ENCODE measurements at places on chromosomes 1 and 21.

- no peak for DNase-seq
Observed at GRCh38 chr1:31412732-31413404, at the start of gene SERINC2. TSS of gene SERINC2 (plus strand) at chr1:31413213. CDS start at chr1:31413266, 53 bp downstream.

DNA sequence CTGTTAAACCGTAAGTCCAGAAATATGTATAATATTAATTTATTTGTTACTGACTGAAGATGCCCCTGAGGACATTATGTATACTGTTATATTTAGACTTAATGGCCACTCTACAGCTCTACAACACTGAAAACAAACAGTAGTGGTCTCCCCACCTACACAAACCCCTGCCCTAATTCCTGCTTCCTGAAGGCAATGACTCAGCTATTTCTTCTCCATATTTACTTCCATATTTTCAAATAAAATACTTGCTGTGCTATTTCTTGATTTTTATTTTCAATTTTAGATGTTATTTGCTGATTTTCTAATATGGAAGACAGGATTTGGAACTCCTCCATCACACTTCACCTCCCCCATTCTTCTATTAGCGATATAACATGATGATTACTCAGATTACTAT, 97.6 kb downstream of the PCNX2 start:
- DNase-seq, result no peak

DNA sequence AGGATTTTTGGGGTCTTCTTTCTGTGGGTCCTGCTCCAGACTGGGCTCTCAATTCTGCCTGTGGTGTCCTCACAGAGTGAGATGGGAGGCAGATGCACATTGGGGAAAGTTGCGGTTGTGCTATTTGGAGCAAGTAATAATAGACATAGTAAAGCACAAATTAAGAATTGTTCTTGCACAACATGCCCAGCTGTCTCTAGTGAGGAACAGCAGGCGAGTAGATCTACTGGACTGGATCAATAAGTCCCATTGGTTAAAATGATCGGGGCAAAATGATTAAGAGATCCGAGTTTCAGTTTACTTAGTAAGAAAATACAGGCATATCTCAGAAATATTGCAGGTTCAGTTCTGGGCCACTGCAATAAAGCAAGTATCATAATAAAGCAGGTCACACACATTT, 448.3 kb upstream of the PROX1 start:
- DNase-seq, result no peak

DNA sequence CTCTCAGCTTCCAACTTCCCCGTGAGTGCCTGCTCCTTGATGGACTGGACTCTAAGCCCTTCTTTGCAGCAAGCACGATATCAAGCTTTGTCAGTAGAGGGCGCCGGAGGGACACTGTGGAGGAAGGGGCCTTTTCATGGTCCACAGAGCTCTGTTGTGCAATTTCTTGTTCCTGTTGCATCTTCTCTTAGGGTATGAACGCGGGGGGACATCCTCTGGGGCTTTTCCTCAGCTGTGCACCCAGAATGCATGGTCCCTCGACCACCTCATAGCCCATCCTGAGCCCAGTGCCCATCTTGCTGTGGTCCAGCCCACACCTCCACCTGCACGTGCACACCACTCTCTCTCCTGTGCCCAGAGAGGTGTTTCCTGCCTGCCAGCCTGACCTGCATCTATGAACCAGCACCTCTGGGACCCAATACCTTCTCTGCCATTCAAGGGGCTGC, 556.8 kb downstream of the PTPRU start:
- DNase-seq, result peak; percentile 26

- DNase-seq, result no peak
Observed at GRCh38 chr1:191912517-191912916, 245.7 kb upstream of the RGS18 start.

- DNase-seq, result no peak
Observed at GRCh38 chr1:41776891-41777441, 141.8 kb downstream of the HIVEP3 start.

- no peak for DNase-seq
Observed at GRCh38 chr21:45888386-45889009, 93.1 kb upstream of the COL6A1 start.

- no peak for DNase-seq
Observed at GRCh38 chr1:159653201-159653600, 61.2 kb downstream of the CRP start.

DNA sequence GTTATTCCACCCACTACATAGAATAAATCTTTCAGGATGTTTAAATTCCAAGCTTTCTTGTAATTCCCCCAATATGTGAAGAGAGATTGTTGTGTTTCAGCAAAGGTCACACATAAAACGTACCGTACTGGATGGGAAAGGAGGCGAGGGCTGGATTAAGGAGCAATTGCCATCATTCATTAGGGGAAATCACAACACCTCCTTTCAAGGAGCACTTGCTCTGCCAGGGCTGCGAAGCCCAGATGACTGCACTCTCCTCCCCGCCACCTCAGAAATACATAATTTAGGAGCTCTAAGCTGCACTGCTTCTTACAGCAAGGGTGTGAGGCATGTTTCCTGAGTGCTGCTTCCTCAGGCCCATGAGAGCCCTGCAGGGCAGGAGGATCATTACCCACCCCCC, 29.6 kb downstream of the MATN1 start:
- no peak for DNase-seq

DNA sequence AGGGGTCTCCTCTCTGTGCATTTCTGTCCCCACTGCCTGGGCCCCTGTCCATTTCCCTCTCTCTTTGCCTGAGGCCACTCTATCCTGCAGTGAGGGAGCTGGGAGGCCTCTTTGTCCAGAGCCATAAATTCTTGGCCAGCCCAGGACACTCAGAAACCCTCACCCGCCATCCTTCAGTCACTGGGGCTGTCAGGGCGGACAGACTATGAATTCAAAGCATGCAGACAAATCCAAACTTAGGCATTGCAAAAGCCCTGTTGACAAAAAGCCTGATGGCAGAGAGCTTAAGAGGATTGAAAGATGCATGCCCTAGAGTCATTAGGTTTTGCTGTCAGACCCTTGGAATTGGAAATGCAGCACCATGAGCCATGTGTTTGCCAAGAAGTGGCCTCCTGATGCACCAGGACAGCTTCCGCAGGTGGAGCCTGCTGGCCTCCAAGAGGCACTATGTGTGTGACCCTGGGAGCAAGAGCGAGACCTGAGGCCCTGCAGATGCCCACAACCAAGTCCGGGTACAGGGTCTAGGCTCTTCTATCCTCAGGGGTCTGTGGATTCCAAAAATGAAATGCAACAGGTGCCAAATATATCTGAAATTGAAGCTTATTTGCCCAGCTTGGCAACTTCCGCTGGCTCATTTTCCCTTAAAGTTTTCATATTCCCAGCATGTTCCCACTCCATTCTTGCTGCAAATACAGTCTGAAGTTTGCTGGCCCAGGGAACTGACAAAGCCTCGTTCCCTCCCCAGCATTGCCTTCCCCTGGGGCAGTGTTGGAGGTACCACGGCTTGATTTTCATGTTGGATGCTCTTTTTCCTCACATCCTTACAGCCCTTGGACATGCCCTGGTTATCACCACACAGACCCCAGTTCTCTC, 177.9 kb downstream of the PGBD5 start:
- no peak for DNase-seq

DNA sequence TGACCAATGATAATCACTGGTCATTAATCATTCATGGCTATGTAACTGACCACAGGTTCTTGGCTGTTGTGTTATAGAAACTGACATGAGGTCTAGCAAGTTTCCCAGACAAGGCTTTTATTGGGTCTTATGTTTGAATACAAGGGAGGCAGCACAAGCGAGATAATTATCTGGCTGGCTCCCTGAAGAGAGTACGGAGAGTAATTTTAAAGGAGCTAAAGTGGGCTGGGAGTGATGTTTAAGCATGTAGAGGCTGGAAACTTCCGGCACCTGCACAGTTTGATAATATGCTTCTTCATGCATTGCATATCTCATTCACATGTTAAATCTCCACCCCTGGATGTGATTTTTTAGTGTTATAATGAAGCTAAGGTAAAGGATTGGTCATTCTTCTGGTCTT, 116.2 kb upstream of the KCNK1 start:
- DNase-seq, result no peak

- DNase-seq, result no peak
Observed at GRCh38 chr1:93576346-93576745, 105.3 kb downstream of the BCAR3 start.

GRCh38 chr1:54811066-54811465, 9.9 kb upstream of the TTC22 start:
- no peak for DNase-seq

GRCh38 chr1:199909137-199909536, 118.4 kb upstream of the NR5A2 start:
- no peak for DNase-seq

DNA sequence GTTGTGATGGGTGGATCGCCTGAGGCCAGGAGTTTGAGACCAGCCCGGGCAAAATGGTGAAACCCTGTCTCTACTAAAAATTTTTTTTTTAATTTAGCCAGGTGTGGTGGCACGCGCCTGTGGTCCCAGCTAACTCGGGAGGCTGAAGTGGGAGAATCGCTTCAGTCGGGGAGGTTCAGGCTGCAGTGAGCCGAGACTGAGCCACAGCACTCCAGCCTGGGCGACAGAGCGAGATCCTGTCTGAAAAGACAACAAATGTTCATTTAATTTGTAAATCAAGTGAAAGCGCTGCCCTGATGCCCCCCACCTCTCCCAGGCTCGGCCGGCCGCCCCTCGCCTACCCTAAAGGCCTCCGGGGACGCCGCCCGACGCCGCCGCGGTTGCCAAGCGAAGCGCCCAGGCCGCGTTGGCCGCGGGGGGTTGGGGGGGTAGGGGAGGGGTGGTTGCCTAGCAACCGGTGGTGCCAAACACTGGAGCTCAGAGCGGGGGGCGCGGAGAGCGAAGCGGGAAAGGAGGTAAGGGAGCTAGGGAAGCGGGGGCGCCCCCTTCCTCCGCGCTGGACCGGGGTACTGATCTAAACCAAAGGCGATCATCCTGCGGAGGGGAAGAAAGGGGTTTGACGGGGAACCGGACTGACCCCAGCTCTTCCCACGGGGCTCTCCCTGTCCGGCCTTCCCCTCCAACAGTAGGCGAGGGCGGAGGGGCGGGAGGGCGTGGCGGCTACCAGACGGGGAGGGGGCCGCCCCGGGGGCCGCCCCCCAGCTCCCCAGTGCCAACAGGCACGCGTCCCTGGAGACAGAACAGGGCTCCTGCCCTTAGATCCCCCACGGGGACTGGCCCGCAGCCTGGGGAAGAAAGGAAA, at the start of gene TEKT2:
TEKT2 (plus strand) TSS at position 460 of the 862 bp plus-strand sequence. CDS start 828 bp downstream, outside the sequence.
- no peak for DNase-seq

DNA sequence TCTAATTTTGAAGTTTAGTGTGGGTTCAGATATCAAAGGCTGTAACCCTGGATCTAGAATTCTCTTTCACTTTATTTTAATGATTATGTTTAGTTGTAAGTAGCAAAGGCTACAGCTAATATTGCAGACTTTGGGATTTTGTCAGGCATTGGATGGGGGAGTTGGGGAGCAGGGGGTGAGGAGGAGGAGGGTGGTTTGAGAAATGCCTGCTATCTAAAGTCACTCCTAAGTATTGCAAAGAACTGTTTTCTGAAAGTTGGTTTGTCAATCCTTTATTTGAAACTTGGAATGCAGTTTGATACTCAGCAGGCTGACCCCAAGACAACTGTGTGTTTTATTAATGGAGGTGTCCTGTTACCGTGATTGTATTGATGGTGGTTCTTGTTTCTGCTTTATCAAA, 1.2 kb downstream of the NTPCR start:
- DNase-seq, result no peak

- no peak for DNase-seq
Observed at GRCh38 chr1:239322369-239322768, 64.0 kb upstream of the CHRM3 start.

Data from activated naive CD4-positive, alpha-beta T cell (primary cell).